ENCODE measurements at places on chromosomes 5 and 9.
A peak's percentile ranks its signal among the peaks of the same experiment; 100 is the strongest.

DNA sequence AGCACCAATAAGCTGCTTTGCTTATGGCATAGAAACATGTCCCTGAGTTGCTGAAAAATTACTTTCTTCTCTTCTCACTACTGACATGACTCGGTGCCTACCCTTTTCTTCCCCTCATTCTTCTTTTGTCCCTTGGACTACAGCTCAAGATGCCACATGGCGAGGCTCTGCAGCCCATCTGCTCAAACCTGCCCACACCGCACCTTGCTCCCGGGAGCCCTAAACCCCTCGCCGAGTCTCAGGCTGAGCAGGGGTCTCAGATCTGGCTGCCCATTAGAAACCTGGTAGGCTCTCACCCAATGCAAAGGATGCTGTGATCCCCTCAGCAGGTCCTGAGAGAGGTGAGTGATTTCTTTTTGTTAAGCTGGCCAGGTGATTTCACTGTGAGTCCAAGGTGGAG, 251.7 kb upstream of the IRX1 start:
- no peak for DNase-seq

- no peak for DNase-seq
Observed at GRCh38 chr5:132791026-132791425, 14.0 kb upstream of the SEPTIN8 start.

GRCh38 chr5:61018062-61018461, 73.1 kb downstream of the NDUFAF2 start:
- DNase-seq: no peak

- no peak for DNase-seq
Observed at GRCh38 chr5:95380103-95380628, 11.0 kb upstream of the FAM81B start.

DNA sequence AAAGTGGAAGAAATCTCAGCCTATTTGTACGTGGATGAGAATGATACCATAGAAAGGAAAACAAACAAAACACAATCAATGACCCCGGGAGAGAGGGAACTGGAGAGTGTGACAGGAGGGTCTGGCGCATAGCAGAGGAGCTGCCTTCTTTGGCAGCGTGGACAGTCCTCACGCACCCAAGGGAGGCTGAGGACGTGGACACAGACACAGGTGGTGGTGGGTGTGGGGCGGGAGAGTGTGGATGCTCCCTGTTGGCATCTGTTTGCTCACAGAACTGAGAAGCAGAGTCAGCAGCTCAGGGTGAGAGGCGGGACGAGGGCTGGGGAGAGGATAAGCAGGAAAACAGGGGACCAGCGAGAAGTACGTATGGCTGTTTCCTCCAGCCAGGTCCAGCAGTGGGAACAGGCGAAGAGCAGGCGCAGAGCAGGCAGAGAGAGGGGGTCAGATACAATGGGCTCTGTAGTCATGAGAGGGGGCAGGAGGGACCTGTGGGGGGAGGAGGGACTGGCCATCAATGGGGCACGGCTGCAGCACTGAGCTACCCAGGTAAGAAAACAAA, 10.0 kb downstream of the CMBL start:
- no peak for DNase-seq

GRCh38 chr5:139394123-139394653, 716 bp downstream of the PROB1 start:
- no peak for DNase-seq

- DNase-seq: no peak
Observed at GRCh38 chr9:75713335-75713734, 177.1 kb upstream of the PCSK5 start.

GRCh38 chr5:40486437-40487275, 193.1 kb upstream of the PTGER4 start:
- DNase-seq: peak; percentile 11

DNA sequence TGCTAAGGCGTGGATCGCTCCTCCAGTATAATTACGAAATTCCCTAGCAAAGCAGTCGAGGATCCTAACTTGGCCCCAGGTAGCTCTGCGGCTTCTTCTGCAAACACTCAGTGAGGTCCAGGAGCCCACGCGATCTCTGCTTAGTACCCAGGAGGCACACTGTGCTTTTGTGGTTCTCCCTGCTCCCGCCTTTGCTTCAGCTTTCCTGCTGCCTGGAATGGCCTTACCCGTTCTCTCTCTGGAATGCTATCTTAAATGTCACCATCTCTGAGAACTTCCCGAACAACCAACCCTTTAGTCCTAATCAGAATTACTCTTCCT, 639 bp downstream of the INVS start:
- no peak for DNase-seq

GRCh38 chr5:45793638-45794532, 97.7 kb upstream of the HCN1 start:
- DNase-seq: no peak

DNA sequence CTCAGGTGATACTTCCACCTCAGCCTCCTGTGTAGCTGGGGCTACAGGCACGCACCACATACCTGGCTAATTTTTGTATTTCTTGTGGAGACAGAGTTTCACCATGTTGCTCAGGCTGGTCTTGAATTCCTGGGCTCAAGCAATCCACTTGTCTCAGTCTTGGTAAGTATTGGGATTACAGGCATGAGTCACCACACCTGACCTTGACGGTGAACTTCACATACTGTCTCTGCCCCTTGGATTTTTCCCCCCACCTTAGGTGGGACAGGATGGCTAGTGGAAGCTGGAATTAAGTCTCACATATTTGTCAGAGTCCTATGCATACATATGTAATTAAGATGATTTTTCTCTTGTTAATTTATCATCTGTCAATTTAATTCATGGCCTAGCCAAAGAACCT, 20.9 kb upstream of the RFK start:
- peak; percentile 43 for DNase-seq

GRCh38 chr9:5835808-5836207, 2.9 kb upstream of the ERMP1 start:
- no peak for DNase-seq

DNA sequence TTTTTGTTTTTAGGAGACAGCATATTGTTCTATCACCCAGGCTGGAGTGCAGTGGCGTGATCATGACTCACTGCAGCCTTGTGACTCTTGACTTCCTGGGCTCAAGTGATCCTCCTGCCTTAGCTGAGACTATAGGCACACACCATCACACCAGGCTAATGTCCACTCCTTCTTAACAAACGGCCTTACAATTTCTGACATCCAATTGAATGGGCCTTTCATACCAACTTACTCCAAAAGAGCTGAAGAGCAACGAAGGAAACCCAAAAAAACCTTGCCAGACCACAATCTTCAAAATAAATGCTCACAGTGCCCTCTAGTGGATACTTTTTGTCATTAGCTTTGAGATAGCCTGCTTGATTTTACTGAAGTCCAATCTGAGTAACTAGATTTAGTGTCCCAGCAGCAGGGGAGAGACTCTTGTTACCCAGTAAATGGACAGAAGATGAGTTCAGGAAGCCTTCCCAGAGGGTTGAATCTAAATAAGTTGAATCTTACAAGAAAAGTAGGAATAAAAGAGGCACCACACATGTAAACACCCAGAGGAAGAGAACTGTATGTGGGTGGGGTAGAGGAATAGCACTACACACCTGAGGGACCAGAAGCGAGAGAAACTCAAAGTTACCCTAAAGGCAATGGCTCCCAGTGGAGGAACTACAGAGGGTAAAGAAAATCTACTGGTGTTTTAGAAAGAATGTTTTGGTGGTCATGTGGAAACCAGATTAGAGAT, 9.3 kb downstream of the ZNF622 start:
- peak; percentile 90 for DNase-seq

GRCh38 chr5:42779083-42779482, 22.5 kb downstream of the CCDC152 start:
- DNase-seq: no peak

- peak; percentile 72 for DNase-seq
Observed at GRCh38 chr5:134113902-134114875, at the start of gene TCF7. Gene TCF7 (plus strand): TSS chr5:134114681. CDS start chr5:134114907, 226 bp downstream.

- DNase-seq: peak; percentile 84
Observed at GRCh38 chr9:113548221-113549041, 84.9 kb downstream of the RGS3 start.

DNA sequence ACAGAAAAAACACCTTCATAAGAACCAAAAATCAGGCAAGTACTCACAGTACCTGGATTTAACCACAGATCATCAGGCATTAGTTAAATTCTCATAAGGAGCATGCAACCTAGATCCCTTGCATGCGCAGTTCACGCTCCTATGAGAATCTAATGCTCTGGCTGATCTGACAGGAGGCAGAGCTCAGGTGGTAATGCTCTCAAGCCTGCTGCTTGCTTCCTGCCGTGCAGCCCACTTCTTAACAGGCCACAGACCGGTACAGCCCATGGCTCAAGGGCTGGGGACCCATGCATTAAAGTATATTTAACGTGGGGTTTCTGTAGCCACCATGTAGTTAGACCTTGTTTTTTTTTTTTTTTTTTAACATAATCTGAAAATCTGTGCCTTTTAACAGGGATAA, 147.7 kb downstream of the VPS13A start:
- no peak for DNase-seq

DNA sequence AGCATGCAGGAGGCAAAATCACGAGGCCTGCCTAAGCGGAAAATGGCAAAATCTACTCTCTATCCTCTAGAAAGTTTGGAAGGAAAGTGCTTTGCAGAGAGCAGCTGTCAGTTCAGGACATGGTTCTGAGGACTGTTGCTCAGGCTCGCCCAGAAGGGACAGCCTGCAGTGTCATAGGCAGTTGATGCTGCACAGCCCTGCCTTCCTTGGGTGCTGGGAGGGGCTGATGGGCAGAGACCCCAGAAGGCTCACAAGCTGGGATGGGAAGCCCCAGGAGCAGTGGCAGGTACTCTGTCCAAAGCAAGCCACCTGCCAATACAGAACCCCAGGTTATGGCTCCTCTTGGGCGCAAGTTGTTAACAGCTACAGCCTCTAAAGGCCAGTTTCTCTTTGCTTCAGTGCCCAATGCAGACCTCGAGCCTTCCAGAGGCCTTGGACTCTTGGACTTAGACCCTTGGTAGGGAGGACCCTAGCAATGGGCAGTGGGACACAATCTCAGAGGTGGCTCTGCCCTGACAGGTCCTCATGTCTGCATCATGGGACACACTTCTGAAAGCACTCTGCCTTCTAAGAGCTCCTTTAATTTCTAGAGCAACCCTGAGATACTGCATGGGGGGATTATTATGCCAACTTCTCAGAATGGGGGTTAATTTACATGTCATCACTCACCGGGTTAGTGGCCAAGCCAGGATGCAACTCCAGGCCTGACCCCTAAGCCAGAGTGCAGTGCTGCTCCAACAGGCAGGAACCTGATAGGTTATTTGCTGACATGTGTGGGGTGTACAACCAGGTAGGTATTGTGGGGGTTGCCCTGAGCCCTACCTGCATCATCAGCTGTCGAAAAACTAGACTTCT, 57.1 kb downstream of the MACROH2A1 start:
- no peak for DNase-seq

- DNase-seq: no peak
Observed at GRCh38 chr5:137119321-137119720, 379.8 kb downstream of the SPOCK1 start.

GRCh38 chr9:95552814-95553546, 36.2 kb upstream of the PTCH1 start:
- peak; percentile 45 for DNase-seq

DNA sequence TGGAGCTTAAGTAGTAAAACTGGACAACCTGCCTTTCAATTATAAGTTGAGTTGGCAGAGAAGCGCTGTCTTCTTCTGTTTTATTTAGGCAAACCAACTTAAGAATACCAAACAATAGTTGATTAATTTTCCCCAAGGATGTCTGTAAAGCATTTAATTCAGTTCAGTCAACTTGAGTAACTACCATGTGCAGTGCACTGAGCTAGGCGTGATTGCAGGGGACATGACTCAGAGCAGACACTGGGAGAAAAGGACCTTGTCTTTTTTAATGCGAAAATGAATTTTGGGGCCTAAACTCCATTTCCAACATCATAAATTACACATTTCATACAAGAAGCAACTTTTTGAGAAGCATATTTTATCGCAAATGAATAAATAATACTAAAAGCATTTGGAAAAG, 66.3 kb downstream of the FBXL7 start:
- no peak for DNase-seq

DNA sequence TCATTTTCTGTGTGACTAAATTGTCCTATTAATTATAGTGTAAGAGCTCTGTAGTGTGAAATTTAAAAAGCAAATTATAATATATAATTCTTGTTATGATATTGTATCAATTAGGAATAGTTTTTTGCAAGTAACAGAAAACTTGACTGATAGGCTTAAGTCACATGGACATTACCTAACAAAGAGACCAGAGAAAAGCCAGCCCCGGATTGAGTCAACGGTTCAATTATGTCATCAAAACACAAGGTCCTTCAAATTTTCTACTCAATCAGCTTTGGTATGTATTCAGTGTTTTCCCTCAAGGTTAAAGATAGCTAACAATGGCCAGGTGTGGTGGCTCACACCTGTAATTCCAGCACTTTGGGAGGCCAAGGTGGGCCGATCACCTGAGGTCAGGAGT, 126.7 kb upstream of the PTGER4 start:
- DNase-seq: no peak

DNA sequence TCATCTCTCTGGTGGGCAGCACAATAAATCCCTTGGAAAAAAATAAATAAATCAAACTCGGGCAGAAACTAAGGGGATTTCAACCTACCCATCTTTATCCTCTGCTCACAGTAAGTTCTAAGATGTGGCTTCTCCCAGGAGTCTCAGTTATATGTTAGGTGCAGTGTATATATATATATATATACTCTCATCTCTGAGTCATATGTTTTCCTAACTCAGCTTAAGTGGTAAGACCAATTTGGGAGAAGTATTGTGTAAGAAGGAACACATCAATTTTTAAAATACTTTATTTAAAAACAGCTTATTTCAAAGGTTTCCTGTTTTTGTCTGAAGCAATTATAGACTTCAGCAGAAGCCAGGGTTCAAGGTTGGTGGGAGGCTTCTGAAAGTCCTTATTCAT, 20.3 kb upstream of the OSMR start:
- DNase-seq: peak; percentile 38

DNA sequence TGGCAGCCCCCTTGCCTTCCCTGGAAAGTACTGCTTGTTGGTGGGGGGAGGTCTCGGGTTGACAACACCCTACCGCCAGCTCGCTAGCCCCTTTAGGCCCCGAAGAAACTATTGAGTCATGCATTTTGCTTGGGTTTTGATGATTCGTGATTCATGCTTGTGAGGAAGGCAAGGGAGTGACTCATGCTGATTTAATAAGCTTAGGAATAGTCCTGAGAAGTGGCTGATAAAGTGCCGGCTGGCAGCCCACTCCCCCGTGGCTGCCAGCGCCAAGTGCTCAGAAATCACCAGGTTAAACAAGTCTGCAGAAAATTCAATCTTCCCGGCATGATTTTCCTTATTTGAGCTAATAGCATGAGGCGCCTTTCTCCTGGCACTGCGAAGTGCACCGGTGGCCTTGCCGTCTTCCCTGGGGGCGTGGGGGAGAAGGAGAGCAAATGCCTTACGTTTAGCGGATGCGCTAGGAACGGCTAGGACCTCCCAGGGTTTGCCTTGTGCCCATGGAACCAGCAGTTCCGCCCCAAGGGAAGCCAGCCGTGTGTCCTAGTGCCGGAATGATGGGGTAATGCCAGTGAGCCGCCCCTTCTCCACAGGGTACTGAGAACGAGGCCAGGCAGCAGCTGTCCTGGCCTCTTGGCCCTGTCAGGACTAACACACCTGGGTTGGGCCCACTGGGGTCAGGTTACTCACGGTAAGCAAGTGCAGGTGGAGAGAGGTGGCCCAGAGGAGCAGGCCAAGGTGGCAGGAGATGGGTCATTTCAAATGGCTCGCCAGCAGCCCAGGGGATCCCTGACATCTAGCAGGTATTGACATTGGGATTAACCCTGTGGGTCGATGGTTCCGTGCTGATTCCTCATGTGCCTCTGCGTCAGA, 151.9 kb downstream of the MACROH2A1 start:
- peak; percentile 89 for DNase-seq

Measured in fibroblast of pulmonary artery (primary cell).